ENCODE measurements at places on chromosomes 12 and 14.

DNA sequence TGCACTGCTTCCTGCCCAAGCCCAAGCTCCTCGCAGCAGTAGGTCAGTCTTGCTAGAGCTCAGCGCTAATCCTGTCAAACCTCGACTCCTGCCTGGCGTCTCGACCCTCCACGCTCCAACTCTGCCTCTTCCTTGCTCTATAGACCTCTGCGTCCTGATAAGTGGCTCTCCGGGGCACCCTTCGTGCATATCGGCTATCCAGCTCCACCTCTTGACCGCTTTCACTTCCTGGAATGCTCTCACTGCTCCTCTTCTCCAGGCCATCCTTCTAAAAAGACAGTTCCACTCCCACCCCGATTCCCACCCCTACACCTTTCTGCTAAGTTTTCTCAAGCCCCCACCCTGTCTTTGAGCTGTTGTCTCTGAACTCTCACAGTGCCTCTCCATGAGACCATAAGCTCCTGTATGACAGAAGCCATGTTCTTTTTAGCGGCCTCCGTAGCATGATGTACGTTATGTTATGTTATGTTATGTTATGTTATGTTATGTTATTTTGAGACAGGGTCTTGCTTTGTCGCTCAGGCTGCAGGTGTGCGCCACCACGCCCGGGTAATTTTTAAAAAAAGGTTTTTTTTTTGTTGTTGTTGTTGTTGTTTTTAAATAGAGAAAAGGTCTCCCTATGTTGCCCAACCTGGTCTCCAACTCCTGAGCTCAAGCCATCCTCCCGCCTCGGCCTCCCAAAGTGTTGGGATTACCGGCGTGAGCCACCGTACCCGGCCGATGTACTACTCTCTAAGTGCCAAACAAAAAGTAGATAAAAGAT is 601 bp downstream of the COX14 start:
- DNase-seq: peak; percentile 85

DNA sequence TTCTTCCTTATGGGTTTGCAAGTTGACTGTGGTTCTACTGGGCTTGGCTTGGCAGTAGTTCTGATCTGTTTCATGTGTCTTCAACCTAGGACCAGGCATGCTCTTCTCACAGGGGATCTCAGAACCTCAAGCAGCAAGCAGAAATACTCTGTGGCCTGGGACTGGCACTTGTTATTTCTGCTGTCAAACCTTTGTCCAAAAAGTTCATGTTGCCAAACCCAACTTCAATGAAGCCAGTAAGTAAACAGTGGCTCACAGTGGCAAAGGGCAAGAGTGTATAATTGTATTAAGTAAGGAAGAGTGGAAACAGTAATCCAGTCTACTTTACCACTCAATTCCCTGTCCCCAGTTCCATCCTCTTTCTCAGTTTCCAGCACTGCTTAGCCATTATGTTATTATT is 15.7 kb upstream of the HMGA2 start:
- DNase-seq: no peak

- DNase-seq: peak; percentile 91
These were observed 1084.7 kb downstream of the SLC6A15 start for GRCh38 chr12:83827860-83828259.

DNA sequence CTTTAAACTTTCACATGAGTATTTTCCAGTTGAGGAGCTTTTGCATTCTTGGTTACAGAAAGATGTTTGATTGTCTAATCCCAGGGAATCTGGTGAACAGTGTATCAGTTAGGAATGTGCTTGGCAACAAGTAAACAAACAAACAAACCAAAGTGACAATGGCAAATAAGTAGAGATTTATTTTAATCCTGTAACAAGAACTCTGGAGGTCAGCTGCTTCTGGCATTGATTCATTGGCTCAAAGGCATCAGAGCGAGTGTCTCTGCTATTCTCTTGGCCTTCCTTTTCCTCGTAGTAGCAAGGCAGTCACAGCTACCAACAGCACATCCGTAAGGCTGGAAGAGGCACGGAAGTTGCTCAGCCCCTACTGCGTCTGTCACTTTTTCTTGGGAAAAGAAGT is 37.2 kb downstream of the CRADD start:
- no peak for DNase-seq

GRCh38 chr14:30223385-30223785 is 295.7 kb upstream of the PRKD1 start:
- DNase-seq: peak; percentile 98

GRCh38 chr12:65593239-65593701 is 231.0 kb upstream of the HMGA2 start:
- DNase-seq: no peak

DNA sequence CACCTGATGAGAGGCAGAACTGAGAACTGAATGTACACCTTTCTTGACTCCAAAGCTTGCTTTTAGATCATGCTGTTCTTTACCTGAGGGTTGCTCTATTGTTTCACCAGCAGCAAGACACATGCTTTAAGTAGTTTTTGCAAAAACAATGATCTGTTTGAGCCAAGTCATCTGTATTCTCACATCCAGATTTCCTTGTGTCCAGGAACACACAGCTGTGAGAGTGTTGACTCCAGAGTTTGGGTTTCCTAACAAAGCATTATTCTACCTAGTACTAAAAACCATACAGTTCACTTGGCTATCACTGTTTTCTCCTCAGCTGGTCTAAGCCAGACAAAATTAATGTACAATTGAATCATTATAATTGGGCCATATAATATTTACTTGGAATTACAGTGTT is 120.4 kb downstream of the STAB2 start:
- no peak for DNase-seq

DNA sequence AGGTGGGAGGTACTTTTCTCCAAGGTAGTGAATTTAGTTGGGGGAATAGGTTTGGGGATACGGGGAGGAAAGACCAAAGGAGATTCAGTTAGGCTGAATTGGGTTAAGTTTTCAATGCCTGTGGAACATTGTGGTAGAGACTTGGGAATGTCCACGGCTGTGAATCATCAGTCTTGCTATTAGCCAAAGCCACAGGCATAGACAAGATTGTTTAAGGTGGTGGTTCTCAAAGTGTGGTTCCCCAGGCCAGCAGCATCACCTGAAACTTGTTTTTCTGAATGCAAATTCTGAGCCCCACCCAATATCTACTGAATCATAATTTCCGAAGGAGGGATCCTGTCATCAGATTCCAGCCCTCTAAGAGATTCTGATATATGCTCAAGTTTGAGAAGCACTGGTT is 316.2 kb downstream of the EGLN3 start:
- DNase-seq: no peak

- no peak for DNase-seq
These were observed 49.0 kb downstream of the ZC3H14 start for GRCh38 chr14:88611878-88612277.

GRCh38 chr14:92495027-92495426 is 18.6 kb upstream of the RIN3 start:
- DNase-seq: no peak

- DNase-seq: no peak
These were observed 356.2 kb downstream of the SNAPC1 start for GRCh38 chr14:62118461-62118860.

- DNase-seq: no peak
These were observed 91.3 kb downstream of the EP400 start for GRCh38 chr12:132040906-132041606.

DNA sequence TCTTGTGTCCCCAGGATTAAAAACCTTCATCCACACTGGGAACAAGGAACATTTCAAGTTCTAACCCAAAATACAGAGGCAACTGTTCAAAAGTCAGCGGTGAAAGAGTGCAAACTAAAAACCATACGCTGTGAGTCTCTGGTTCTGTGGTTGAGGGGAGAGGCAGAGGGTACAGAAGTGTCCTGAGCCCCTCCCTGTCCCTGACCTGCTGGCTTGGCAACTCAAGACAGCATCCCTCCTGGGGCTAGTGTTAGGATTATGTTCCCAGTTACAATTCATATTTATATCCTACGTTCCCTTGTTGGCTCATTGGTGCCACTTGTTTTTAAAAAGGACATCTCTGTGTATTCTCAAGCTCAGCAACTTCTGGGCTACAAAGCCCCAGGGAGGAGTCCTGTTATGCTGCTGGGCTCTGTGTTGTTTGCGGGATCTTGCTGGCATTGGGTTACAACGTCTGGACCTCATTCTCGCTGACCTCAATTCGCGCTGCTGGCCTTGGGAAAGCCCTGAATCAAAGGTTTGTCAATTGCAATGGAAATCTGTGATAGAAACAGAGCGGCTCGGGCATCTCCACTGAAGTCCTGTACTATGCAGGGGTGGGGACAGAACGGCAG is 420.8 kb downstream of the FUT8 start:
- DNase-seq: peak; percentile 41

DNA sequence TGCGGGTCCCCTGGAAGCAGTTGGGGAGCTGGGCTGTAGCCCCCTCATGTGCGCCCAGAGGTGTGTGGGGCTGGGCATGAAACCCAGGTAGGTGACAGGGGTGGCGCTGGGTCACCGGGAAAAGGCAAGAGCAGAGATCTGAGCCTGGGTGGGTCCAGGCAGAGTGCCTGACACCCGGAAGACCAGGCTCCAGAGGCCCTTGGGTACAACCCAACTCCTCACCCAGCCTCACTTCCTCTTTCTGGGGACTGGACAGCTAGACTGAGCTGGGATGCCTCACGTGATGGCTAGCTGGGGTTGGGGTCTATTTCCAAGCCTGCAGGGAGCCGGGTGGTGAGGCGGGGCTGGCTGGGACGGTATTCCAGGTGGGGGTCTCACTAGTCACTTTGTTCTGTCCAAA is 16.3 kb upstream of the CYP46A1 start:
- no peak for DNase-seq

GRCh38 chr14:22908601-22909000 is 10.3 kb downstream of the RBM23 start:
- DNase-seq: no peak

DNA sequence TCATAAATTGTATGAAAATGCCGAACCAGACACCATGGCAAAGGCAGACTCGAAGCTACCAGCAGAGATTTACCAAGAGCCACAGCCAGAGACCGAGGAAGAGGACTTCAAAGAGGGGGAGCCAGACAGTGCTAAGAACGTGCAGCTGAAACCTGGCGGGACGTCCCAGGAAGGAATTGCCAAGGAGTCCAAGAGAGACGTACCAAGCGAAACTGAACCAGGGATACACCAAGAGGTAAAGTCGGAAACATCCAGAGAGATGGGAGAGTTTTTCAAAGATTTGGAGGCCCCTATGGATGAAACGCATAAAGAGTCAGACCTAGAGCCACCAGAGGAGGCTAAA is 294 bp downstream of the SAMD15 start:
- DNase-seq: no peak

- DNase-seq: peak; percentile 62
These were observed 48.9 kb upstream of the DLK1 start for GRCh38 chr14:100677554-100678468.

- DNase-seq: peak; percentile 77
These were observed 805 bp upstream of the CRACR2A start for GRCh38 chr12:3753544-3754284.

- DNase-seq: peak; percentile 23
These were observed 298.4 kb downstream of the SYT1 start for GRCh38 chr12:79162948-79163347.

DNA sequence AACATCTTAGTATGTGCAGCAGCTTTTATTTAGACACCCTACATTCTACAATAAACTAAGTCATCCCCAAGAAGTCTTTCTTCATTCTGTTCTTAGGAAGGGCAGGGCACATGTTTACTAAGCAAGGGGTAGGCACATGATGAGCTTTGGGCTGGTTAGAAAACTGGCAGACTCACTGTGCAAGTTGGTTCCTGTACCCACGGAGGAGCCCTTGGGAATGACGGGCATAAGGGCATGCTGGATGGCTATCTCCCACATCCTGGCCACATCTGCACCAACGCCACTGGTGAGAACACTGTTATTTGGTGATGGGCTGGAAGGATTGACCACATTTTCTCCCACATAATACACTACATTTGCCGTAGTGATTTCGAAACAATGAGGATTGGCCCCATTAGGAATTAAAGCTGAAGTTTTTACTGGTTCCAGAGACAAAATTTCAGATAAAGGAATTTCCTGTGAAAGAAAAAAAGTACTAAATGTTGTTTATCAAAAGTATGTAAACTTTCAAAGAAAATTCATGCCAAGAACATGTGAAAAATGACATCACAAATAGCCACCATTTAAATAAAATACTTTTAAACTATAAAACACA is 297.0 kb downstream of the PRKD1 start:
- DNase-seq: no peak

GRCh38 chr12:53225635-53226424 is 6.2 kb downstream of the RARG start:
- DNase-seq: no peak

DNA sequence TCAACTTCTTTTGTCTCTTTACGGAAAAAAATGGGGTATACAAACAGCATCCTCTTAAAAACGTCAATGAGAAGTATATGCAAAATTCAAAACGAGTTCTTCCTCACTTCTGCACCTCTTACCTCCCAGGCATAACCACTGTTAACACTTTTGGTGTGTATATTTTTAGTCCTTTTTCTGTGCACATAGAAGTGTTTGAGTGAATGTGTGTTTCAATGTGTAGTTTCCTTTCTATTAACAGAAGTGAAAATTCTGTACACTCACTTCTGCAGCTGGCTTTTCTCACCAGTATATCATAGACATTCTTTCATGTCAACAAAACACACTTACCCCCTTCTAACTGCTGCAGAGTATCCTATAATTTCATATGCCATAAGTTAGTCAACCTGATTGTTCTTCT is 5.4 kb downstream of the UBR7 start:
- no peak for DNase-seq

GRCh38 chr12:42143452-42144157 is 1.1 kb downstream of the GXYLT1 start:
- peak; percentile 50 for DNase-seq

GRCh38 chr12:26786865-26787514 is 46.0 kb downstream of the ITPR2 start:
- peak; percentile 3 for DNase-seq

GRCh38 chr12:38934078-38934584 is 28.7 kb upstream of the CPNE8 start:
- no peak for DNase-seq

DNA sequence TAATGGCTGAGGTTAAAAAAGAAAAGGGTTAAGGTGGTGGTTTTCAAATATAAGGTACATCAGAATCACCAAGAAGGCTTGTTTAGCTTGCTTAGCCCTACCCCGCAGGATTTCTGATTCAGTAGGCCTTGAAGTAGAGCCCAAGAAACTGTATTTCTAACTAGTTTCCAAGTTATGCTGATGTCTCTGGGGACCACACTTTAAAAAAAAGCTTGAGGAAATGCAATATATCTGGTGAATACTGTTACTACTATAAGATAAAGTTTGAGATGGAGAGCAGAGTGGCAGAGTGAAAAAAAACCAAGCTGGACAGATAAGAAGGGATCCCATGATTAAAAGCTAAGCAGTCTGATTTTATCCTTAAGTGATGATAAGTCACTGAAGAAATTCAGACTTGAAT is 18.3 kb upstream of the GXYLT1 start:
- DNase-seq: no peak

GRCh38 chr12:103043531-103044486 is 86.3 kb downstream of the ASCL1 start:
- no peak for DNase-seq

GRCh38 chr12:126667339-126667738 is 1599.6 kb upstream of the TMEM132C start:
- DNase-seq: peak; percentile 23

- no peak for DNase-seq
These were observed 33.4 kb downstream of the C12orf75 start for GRCh38 chr12:105363890-105364289.

GRCh38 chr12:46847001-46847400 is 21.2 kb upstream of the SLC38A4 start:
- DNase-seq: no peak
